ENCODE measurements at places on chromosomes 4 and X.
A peak's percentile ranks its signal among the peaks of the same experiment; 100 is the strongest.

- DNase-seq = no peak
Measured at GRCh38 chrX:153814591-153815315, 15.6 kb downstream of the PDZD4 start.

GRCh38 chr4:77699731-77700210, 94.2 kb downstream of the CXCL13 start:
- DNase-seq = no peak

DNA sequence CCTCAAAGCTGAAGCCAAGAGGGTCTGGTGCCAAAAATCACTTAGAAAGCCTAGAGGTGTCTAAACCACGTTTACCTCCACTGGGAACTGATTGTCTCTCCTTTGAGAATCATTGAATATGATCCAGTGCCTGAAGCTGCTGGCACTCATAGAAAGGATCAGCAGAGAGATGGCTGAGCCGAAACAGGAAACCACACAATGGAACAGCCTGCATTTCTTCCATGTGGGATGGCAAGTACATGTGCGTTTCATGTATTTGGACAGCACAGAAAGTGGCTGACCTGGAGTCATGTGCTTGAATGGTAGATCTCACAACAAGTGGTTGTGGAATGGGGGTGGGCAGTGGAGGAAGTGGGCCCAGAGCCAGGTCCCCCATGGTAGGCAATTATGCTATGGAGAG, 533.7 kb downstream of the INPP4B start:
- DNase-seq = no peak

- DNase-seq = no peak
Measured at GRCh38 chrX:5163663-5164062, 1065.0 kb downstream of the NLGN4X start.

GRCh38 chr4:42483426-42484379, 86.4 kb downstream of the SHISA3 start:
- no peak for DNase-seq

- DNase-seq = no peak
Measured at GRCh38 chr4:77843628-77844027, 19.0 kb upstream of the MRPL1 start.

DNA sequence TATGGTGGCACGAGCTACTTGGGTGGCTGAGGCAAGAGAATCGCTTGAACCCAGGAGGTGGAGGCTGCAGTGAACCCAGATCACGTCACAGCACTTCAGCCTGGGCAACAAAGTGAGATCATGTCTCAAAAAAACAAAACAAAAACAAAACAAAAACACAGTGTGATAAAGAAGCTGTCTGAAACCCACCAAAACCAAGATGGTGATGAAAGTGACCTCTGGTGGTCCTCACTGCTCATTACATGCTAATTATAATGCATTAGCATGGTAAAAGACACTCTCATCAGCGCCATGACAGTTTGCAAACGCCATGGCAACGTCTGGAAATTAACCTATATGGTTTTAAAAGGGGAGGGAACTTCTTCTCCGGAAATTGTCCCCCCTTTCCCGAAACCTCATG, 29.4 kb upstream of the OPHN1 start:
- DNase-seq = no peak

- DNase-seq = peak; percentile 6
Measured at GRCh38 chr4:83282049-83282535, 2.5 kb downstream of the COQ2 start.

GRCh38 chrX:129934952-129935351, 29.0 kb downstream of the UTP14A start:
- no peak for DNase-seq

DNA sequence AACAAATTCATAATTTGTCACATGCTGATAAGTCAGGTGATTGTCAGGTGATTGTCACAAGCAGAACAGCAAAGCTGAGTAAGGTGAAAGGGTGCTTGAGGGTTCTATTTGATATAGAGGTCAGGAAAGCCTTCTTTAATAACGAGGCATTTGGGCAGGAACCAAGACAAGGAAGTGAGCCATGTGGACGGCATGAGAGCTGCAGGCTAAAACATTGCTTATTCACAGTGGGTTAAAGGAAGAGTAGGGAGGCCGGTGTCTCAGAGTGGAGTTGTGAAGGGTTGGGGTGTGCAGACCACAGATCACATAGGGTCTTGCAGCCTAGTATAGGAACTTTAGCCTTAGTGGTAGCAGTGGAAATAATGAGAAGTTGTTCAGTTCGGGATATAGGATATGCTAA, 31.3 kb upstream of the CYP2U1 start:
- no peak for DNase-seq

- DNase-seq = no peak
Measured at GRCh38 chr4:136562834-136563233, 969.5 kb downstream of the PCDH18 start.

- DNase-seq = no peak
Measured at GRCh38 chrX:69493193-69493592, 10.9 kb upstream of the NALF2 start.

GRCh38 chr4:5710961-5711478, at the start of gene EVC:
Gene EVC, plus strand, starts transcription at chr4:5711201. Its CDS starts 180 bp downstream, at chr4:5711381.
- no peak for DNase-seq

- no peak for DNase-seq
Measured at GRCh38 chr4:8435656-8436121, 4.8 kb downstream of the ACOX3 start.

DNA sequence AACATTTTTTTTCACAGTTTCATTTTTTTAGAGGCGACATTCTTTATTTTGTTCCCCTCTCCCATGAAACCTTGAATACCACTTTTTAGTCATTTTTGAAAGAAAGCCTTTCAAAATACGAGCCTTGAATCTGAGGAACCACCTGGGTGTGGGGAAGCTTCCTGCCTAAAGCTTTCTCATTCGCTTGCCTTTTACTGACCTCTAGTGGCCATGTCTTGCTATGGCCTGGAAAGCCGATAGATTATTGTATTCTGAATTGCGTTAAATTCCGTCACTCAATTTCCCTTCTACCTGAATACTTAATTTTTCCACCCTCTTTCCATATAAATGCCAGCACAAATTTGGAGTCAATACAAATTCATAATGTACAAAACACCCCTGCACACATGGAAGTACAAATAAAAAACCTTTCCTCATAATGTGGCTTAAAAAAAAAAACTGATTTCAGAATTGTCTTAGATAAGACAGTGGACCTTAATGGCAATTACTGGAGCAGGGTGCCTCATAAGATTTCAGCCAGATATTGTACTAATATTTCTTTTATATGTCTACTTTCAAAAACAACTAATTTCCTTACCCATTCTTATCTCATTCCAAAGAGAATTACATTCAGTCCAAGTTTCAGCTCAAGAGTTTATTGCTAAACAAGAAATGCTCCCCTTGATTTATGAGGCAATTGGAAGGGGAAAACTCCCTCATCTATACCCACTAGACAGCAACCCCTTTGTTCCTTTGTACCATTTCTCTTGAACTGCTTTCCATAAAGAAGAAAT, 217.9 kb downstream of the CENPC start:
- peak; percentile 2 for DNase-seq

DNA sequence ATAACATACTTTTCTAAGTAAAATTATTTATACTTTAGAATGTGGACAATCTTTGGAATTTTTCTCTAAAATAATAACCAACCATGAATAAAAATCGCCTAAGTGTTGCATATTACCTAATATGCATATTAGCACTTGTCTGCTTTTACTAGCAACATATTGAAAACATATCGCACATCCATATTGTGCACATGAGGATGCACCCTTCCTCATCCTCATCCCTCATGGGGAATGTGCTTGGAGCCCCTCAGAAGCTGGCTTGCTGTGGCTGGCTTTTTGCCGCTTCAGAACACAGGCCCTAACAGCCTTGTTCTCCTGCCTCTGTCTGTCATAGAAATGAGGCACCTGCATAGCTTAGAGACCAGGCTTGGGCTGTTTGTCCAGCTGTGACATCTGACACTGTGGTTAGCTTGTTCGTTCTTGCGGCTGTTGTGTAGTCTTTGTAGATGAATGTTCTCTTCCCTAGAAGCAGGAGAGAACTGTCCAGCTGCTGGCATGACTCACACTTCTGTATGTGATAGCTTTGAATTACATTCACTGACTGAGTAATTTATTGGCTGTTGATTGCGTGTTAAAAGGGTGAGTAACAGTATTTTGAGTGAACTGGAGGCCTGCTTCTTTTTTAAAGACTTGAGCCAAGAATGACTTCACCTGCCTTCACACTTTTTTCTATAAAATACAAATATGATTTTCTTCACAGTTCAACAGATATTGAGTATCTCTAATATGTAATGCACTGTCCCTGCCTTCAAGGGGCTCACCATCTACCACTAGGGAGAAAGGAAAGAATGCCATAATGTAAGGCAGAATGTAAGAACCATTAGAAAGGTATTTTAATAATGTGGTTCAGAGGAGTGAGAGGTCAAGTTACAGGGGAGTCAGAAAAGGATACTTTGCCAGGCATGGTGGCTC, 81.9 kb downstream of the HMGB2 start:
- DNase-seq = no peak

DNA sequence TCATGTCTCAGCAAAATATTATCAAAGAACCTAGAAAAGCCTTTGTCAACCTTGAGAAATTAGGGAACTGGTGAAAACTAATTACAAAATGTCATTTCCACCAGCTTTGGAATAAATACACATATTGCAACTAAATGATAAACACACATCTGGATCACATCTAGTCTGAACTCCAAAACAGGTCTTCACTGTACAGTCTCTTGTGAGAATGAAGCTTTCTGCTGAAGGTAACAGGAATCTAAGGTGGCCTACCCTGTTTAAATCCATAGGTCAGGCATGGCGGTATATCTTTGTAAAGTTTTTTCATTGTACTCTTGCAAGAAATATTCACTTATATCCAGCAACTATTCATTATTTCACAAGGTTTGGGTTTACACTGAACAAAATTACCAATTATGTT, 1.7 kb downstream of the SH3D19 start:
- no peak for DNase-seq
